ENCODE measurements at places on chromosomes 6 and 20.

DNA sequence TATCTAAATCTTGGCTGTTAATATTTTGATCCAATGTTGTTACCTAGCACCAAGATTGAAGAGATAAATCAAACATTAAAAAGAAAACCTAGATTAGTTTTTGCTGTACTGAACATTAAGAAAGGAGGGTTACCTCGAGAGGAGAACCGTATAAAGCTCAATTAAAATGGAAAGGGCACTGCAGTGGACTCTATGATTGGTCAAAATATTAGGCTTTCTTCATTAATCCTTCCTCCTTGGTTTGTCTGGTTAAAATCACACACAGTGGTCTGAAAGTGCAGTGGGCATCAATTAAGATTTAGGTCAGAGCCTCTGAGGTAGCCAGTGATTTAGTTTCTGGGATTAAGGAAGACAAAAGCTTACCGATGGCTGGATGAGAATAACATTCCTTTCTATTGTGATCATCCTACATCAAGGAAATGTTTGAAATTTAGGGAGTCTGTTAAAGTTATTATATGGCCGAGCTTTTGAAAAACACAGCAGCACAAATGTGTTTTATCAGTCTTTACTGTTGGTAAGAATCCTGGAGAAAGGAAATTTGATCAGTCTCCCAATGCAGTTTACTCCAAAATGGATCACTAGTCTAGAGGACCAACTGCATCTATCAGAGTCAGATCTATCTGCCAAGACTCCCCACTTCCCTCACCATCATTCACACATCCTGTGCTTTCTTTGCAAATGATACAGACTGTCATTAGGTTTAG, 134.6 kb upstream of the NEDD9 start:
- peak; percentile 60 for DNase-seq
- H3K4me3 ChIP-seq, result no peak overlapping the region
- H3K4me1 ChIP-seq, result peaks cover 3% of the 10 kb centered on the region
- no peaks in the 10 kb centered on the region for H3K36me3 ChIP-seq
- H3K27me3 ChIP-seq, result no peaks in the 10 kb centered on the region

DNA sequence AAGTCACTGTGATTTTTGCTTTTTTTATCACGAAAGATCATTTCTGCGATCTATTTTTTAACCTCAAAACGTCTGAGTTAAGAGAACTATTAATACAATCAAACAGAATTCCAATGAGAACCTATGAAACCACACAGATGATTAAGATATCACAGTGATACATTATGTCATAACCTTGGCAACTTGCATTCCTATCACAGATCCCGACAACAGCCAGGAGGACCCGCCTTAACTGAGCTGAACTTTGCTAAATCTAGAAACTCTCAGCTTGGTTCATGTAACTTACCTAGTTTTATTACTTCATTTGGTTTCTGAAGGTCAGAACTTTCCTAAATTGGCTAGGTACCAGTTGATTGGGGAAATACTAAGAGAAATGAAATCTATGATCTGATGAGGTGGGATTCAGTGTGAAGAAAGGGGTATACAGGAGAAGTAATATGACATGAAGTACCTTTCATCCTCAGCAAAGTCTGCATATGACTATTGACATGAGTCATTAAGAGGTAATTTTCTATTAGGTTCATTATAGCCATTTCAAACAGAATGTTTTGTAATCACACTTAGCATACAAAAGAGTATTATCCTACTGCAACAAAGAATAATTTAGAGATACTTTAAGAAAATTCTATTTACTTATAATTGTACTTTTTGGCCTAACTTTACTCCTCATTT, 11.2 kb downstream of the LYRM4 start:
- H3K27me3 ChIP-seq, result no peaks in the 10 kb centered on the region
- DNase-seq, result no peak
- H3K36me3 ChIP-seq, result no peaks in the 10 kb centered on the region
- no peak overlapping the region for H3K4me3 ChIP-seq

GRCh38 chr6:127340171-127340570, 3.2 kb downstream of the ECHDC1 start:
- no peak overlapping the region for H3K27ac ChIP-seq
- H3K4me1 ChIP-seq, result peaks cover 4% of the 10 kb centered on the region
- no peak overlapping the region for H3K4me3 ChIP-seq
- H3K27me3 ChIP-seq, result no peaks in the 10 kb centered on the region
- H3K36me3 ChIP-seq, result no peaks in the 10 kb centered on the region
- DNase-seq, result no peak

DNA sequence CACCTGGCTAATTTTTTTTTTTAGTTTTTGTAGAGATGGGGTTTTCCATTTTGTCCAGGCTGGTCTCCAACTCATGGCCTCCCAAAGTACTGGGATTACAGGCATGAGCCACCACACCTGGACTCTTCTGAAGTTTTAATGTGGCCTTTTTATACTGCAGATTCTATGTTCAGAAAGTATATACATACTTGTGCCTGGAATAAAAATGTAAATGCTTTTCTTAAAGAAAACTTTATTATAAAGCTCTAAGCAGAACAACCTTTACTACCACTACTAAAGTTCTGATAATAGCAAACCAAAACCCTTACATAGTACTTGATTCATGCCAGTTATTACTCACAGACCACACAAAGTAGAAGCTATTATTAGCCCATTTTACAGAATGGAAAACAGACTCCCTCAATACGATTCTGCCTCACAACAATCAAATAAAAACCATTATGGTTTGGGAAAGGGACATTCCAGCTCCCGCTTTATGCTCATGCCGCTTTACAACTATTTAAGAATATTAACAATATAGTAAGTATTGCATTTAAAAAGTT, 5.3 kb downstream of the PHIP start:
- H3K4me1 ChIP-seq, result no peaks in the 10 kb centered on the region
- H3K36me3 ChIP-seq, result no peaks in the 10 kb centered on the region
- H3K27me3 ChIP-seq, result no peaks in the 10 kb centered on the region

GRCh38 chr6:41644297-41644879, 6.1 kb downstream of the MDFI start:
- H3K27ac ChIP-seq, result no peak overlapping the region
- H3K27me3 ChIP-seq, result no peaks in the 10 kb centered on the region
- H3K4me1 ChIP-seq, result peaks cover 31% of the 10 kb centered on the region
- DNase-seq, result peak; percentile 67
- H3K4me3 ChIP-seq, result no peak overlapping the region

GRCh38 chr6:15827496-15828255, 164.8 kb upstream of the DTNBP1 start:
- H3K36me3 ChIP-seq, result no peaks in the 10 kb centered on the region
- H3K4me3 ChIP-seq, result no peak overlapping the region
- H3K27me3 ChIP-seq, result no peaks in the 10 kb centered on the region
- H3K27ac ChIP-seq, result no peak overlapping the region

DNA sequence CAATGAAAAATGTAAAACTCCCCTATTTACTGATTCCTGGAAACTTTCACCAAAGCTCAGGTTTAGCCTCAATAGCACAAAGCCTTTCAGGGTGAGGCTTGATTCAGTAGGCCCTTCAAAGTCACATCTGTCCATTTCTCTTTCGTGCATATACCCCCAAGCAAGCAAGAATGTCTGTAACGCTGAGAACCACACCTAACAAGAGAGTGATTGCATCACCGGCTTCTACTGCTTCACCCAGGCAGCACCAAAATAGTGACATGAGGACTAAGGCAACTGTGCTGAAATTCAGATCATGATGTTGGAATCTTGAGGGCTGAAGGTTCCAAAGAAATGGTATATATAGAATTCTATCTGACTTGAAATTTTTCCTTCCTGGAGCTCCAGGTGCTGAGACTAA, 26.1 kb downstream of the CGA start:
- no peaks in the 10 kb centered on the region for H3K36me3 ChIP-seq
- no peaks in the 10 kb centered on the region for H3K4me1 ChIP-seq
- H3K27me3 ChIP-seq, result no peaks in the 10 kb centered on the region
- no peak overlapping the region for H3K4me3 ChIP-seq

GRCh38 chr6:139996253-139996834, 621.9 kb upstream of the CITED2 start:
- no peak overlapping the region for H3K4me3 ChIP-seq
- no peak overlapping the region for H3K27ac ChIP-seq
- no peaks in the 10 kb centered on the region for H3K27me3 ChIP-seq
- peaks cover 2% of the 10 kb centered on the region for H3K4me1 ChIP-seq
- H3K36me3 ChIP-seq, result no peaks in the 10 kb centered on the region

DNA sequence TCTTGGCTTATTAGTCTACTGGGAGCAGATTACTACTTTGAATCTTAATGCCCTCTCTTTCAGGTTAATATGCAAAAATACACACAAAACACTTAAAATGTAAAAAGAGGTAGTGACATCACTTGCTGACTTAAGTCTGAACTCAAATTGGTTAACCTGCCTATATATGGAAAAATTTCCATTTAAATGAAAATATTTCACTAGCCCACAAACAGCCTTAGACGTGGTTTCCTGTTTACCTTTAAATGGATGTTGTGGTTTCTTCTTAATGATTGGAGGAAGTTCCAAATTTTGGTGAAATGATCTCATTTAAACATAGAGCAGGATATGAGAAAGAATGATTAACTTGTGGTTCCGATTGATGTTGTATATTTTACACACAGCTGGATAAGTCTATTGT, 553.7 kb downstream of the CD109 start:
- no peaks in the 10 kb centered on the region for H3K27me3 ChIP-seq
- H3K36me3 ChIP-seq, result no peaks in the 10 kb centered on the region
- DNase-seq, result no peak
- H3K27ac ChIP-seq, result no peak overlapping the region
- H3K4me3 ChIP-seq, result no peak overlapping the region
- H3K4me1 ChIP-seq, result no peaks in the 10 kb centered on the region

DNA sequence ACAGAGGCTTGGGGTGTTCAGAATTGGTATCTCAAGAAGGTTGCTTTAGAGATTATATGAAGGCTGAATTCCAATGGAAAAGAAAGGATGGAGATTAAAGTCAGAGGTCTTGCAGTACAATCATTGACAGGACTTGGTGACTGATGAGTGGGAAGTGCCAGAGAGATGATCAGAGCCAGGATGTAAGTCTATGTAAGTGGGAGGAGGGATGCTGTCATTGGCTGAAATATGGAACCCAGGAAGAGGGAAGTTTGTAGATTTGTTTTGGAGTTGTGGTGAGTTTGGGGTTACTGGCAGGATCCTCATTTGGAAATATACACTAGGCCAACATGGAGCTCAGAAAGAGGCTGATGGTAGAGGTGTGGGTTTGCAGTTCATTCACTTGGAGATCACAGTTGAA, 23.8 kb upstream of the TNFAIP3 start:
- no peak overlapping the region for H3K4me3 ChIP-seq
- no peaks in the 10 kb centered on the region for H3K27me3 ChIP-seq
- H3K36me3 ChIP-seq, result no peaks in the 10 kb centered on the region

- no peaks in the 10 kb centered on the region for H3K27me3 ChIP-seq
- no peak overlapping the region for H3K27ac ChIP-seq
- DNase-seq, result no peak
Measured at GRCh38 chr6:111377558-111378120, 105.4 kb downstream of the REV3L start.

- no peak overlapping the region for H3K27ac ChIP-seq
- no peak overlapping the region for H3K4me3 ChIP-seq
- peaks cover 3% of the 10 kb centered on the region for H3K4me1 ChIP-seq
- DNase-seq, result no peak
- H3K27me3 ChIP-seq, result no peaks in the 10 kb centered on the region
Measured at GRCh38 chr6:40946738-40947301, 92.2 kb downstream of the UNC5CL start.

DNA sequence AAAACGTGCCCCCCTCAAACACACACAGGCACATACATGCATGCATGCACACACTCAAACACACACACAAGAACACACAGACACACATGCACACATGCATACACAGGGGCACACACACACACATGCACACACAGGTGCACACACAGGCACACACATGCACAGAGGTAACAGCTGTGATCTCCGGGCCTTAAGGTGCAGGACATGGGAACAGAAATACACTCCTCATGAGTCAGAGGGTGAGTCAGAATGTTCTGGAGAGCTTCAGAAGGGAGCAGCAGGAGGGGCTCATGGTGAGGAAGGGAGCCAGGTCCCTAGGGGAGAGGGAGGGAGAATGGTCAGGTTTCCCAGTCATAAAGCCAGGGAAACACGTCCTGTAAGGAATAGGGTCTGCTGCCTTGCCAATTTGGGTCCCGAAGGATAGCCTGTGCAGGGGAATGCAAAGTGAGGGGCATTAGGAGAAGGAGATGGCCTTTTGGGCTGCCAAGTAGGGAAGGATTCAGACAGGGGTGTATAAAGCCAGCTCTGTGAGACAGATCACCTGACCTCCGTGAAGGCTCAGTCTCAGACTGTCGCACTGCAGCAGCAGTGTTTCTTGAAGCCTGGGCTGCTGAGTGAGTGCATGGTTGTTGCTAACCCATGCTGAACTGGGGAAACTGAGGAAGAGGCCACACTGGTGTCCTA, 123.9 kb downstream of the MAFB start:
- H3K27ac ChIP-seq, result no peak overlapping the region
- H3K4me3 ChIP-seq, result no peak overlapping the region
- peak; percentile 61 for DNase-seq

DNA sequence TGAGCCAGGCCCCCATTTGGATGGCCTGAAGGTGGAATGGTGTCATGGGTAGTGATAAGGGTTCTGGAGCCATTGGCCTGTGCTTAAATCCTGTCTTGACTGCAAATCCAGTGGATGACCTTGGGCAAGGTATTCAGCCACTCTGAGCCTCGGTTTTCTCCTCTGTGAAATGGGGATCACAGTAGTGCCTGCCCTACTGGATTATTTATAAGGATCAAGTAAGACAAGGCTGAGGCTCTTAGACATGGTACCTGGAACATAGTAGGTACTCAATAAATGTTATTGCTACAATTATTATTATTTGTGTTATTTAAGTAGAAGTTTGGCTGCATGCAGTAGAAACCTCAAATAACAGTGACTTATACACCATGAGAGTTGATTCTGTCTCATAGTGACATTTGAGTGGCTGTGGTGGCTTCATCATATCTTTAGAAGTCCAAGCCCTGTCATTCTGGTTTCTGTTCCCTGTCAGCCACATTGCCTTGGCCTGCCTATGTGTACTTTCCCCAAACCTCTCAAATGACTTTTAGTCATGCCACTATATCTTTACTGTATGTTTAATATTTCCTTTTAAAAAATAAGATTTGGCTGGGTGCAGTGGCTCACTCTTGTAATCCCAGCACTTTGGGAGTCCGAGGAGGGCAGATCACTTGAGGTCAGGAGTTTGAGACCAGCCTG, 37.6 kb upstream of the CHMP4B start:
- no peak overlapping the region for H3K4me3 ChIP-seq
- no peaks in the 10 kb centered on the region for H3K36me3 ChIP-seq
- H3K27ac ChIP-seq, result no peak overlapping the region

- H3K36me3 ChIP-seq, result no peaks in the 10 kb centered on the region
- no peak overlapping the region for H3K4me3 ChIP-seq
- no peaks in the 10 kb centered on the region for H3K27me3 ChIP-seq
- no peaks in the 10 kb centered on the region for H3K4me1 ChIP-seq
- no peak overlapping the region for H3K27ac ChIP-seq
Measured at GRCh38 chr6:155709262-155709661, 253.6 kb upstream of the NOX3 start.

DNA sequence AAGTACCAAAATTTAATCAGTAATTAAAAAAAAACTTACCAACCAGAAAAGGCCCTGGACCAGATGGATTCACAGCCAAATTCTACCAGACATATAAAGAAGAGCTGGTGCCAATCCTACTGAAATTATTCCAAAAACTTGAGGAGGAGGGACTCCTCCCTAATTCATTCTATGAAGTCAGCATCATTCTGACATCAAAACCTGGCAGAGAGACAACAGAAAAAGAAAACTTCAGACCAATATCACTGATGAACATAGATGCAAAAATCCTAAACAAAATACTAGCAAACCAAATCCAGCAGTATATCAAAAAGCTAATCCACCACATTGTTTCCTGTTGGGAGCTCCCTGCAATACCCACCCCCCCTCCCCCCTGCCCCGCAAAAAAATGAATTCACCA, at the start of gene WFDC11:
Gene WFDC11, minus strand, starts transcription at position 101 of the 400 bp plus-strand sequence. CDS start 19,639 bp downstream, outside the sequence.
- H3K27ac ChIP-seq, result no peak within 1 kb of the TSS
- H3K27me3 ChIP-seq, result no peaks in the 10 kb centered on the region
- H3K4me3 ChIP-seq, result no peak within 1 kb of the TSS
- H3K4me1 ChIP-seq, result no peaks in the 10 kb centered on the region
- DNase-seq, result no peak

Measured in mesendoderm (in vitro differentiated cells).